Stimulated activated CD8-positive, alpha-beta memory T cell treated with anti-CD3 and anti-CD28 coated beads, Interleukin-12 subunit alpha, Interleukin-12 subunit beta, amount 100 ng/mL, for 4 hours (primary cell): ENCODE measurements at places on chromosomes 7 and 10.

DNA sequence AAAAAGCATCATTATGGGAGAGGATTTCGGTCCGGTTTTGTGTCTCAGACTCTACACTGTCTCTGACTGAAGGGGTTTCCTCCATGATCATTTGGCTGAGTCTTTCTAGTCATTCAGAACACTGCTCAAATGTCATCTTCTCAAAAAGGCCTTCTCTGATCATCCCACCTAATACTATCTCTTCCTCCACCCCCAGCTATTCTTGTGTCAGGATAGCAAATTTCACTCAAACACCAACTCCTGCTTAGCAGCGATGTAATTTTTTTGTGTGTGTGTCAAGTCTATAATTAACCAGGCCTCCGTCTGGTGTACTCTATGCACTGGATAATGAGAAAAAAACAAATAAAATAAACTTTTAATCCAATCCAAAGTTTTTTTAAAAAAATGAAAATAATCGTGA is 200.4 kb downstream of the KCND2 start:
- DNase-seq: no peak

DNA sequence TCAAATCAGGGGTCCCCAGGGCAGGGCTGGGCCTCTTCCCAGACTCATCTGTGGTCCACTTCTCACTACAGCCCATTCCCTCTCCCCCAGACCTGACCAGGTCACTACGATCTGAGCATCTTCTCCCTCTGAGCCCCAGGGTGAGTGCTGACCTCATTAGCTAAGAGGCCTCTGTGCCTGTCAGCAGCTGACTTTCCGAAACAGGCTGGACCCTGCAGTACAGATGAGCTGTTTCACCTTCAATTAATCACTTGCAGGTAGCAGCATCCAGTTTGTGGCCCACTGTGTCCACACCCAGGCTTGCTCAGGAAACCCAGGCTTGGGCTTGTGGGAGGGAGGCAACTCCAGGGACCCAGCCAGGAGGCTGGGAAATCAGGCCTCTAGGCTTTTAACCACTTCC is 24.3 kb downstream of the SRRM3 start:
- DNase-seq: no peak

DNA sequence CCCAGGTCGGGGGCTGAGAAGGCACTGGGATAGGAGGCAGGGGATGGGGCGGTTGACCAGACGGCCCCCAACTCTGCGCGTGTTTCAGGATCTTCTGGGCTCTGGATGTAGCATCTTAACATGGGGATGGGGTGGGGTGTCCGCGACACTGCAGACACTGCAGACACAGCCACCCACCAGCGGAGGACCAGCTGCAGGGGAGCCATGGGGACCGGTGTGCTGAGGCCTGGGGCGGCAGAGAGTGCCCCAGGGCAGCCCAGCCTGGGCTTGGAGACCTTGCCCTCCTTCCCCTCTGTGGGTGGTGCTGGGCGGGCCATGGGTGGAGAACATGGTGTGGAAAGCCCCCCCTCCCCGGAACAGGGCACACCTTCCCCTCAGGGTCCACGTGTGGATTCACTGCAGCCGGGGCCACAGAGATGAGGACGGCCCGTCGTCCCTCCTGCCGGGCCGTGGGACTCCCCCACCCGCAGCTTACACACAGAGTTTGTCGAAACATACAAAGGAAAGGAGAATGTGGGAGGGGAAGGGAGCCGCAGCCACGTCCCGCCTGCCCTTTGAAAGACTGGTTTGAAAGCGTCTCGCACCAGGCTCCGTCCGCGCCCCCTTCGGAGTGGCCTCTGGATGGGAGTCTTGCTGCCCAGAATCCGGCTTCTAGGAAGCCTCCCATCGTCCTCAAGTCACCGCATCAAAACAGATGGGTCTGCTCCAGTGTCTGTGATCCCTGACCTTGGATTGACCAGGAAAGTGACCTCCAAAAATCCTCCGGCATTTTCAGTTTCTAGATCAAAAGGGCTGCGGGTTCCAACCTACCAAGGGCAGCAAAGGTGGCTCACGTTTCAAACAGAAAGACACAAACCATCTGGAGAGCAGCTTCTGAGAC is 91.5 kb upstream of the TCERG1L start:
- DNase-seq: no peak

GRCh38 chr10:38605153-38605661 is 511.1 kb downstream of the ZNF37A start:
- DNase-seq: no peak

- no peak for DNase-seq
Measured at GRCh38 chr10:130857631-130858295, 453.8 kb downstream of the TCERG1L start.

- DNase-seq: no peak
Measured at GRCh38 chr7:13333371-13333770, 645.9 kb downstream of the ARL4A start.

DNA sequence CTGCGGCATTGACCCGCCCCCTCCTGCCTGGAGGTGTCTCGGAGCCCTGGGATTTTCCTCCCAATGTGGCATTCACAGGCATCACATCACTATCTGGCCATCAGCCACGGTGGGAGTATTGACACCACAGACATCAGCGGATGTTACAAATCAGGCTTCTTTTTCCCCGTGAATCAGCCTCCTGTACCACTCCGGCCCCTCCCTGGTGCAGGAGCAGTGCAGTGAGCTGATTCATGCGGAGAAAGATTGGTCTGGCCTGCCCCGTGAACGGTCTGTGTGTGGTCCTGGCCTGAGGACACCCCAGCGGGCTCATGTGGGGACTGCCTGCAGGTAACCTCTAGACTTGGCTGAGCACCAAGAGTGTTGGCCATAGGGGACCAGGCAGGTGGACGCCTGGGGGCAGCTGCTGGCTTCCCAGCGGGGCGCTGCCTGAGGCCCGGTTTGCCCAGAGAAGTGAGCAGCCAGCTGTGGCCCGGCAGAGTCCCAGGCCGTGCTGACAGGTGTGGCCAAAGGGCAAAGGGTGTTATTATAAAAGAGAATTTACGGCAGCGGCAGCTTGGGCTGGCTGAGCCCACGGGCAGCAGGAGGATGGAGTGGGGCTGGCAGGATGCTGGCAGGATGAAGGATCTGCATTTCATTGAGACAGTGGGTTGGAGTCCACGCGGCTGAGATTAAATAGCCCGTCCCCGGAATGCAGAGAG is 32.1 kb upstream of the GNA12 start:
- DNase-seq: no peak

DNA sequence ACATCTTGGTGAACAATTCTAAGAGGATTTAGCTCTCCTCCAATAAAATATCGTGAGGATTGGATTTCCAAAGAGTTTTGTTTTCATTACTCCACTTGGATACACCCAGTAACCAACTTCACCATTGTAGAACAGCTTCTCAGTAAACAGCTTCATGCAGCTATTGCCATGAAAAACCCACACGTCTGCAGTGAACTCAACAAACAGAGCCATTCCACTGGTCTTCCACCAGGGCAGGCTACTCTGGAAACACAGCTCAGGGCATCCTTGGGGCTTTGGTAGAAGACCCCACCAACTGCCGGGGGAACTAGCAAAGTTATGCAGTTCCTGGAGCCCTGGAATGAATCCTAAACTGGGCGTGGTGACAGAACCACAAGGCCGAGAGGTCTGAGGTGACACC is 77.4 kb downstream of the CALN1 start:
- no peak for DNase-seq

- DNase-seq: no peak
Measured at GRCh38 chr10:58998924-58999713, 177.3 kb upstream of the PHYHIPL start.

- DNase-seq: no peak
Measured at GRCh38 chr10:74445493-74445892, 294.5 kb downstream of the ADK start.

GRCh38 chr10:62528441-62528840 is 154.3 kb downstream of the ZNF365 start:
- no peak for DNase-seq

DNA sequence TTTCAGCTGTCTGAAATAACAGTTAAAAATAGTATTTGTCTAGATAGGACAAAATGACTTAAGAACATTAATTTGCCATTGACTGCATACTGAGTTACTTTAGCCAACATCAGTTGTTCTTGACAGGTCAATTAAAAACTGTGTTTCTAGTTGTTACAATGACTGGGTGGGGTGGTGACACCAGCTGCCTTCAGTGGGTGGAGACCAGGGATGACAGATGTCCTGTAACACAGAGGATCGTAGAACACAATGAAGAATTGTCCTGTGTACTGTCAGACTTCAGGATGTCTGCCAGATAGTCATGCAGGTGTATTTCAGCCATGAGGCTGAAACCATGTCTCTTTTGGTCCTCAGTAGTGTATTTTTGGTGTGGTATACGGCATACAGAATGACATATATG is 24.4 kb downstream of the TRUB1 start:
- DNase-seq: no peak

DNA sequence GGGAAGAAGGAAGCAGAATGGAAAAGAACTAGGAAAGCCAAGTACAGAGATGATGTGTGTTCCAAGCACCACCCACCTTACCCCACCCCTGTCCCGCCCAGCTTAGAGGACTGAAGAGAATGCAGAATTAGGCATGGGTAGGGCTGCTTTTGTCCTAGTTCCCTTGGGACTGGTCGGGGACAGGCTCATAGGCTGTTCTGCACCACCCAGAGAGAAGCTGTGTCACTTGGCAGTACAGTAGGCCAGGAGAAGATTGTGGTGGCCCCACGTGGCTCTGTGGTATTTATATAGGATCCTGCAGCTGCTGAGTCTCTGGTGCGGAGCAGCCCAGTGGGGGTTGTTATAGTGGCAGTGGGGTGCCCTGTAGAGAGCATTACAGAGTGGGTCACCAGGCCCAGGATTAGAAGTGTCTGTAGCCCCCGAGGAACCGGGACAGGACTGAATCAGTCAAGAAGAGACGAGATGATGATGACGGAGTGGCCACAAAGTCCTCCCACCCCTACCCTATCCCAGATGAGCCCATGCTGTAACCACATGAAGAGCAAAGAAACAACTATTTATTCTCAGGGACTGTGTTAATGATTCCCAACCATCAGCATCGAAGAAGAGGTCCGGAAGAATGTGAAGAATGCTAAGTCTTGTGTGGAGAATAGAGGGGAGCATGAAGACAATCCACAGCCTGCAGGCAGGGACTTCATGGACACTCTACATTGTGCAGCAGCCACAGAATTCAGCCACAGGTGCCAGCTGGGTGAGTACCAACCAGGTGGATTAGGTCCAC is 88.9 kb downstream of the C1GALT1 start:
- no peak for DNase-seq

DNA sequence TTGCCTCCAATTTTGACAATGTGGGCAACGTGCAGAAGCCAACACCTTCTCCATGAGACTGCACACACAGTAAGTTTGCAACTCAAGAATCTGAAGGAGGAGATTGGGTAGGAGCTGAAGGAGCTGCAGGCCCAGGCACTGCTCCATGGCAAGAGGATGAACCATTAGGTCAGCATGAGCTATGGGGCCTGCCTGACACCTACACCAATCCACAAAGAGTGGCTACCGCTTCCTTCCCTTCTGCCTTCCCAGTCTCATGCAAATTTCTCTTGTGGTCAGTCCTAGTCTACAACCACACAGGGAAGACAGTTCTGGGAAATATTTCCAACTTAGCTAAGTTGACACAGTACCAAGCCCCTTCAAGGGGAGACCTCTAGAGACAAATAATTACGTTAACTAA is 142.0 kb upstream of the ADO start:
- DNase-seq: no peak
